ENCODE measurements at places on chromosomes 16 and 17.

- H3K4me3 ChIP-seq = no peak overlapping the region
- peaks cover 9% of the 10 kb centered on the region for H3K36me3 ChIP-seq
- H3K27me3 ChIP-seq = no peaks in the 10 kb centered on the region
Measured at GRCh38 chr17:2295575-2295974, 8.0 kb downstream of the SMG6 start.

DNA sequence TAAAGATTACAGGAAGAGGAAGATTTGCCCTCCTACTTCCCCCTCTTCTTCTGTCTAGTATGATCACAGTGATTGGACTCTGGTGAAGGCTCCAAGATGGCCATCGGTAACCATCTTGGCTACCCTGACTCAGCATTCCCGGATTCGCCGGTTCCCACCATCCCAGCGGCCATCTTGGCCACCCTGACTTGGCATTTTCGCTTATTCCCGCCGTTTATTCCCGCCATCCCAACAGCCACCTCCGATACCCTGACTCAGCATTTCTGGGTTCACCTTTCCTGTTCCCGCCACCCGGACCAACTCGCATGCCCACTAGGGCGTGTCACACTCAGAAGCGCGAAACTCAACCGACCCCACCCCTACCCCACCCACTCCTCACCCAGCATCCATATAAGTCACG is 95.4 kb upstream of the GRIN2A start:
- no peaks in the 10 kb centered on the region for H3K4me1 ChIP-seq
- no peaks in the 10 kb centered on the region for H3K36me3 ChIP-seq
- no peaks in the 10 kb centered on the region for H3K27me3 ChIP-seq
- H3K27ac ChIP-seq = no peak overlapping the region
- no peak overlapping the region for H3K4me3 ChIP-seq

DNA sequence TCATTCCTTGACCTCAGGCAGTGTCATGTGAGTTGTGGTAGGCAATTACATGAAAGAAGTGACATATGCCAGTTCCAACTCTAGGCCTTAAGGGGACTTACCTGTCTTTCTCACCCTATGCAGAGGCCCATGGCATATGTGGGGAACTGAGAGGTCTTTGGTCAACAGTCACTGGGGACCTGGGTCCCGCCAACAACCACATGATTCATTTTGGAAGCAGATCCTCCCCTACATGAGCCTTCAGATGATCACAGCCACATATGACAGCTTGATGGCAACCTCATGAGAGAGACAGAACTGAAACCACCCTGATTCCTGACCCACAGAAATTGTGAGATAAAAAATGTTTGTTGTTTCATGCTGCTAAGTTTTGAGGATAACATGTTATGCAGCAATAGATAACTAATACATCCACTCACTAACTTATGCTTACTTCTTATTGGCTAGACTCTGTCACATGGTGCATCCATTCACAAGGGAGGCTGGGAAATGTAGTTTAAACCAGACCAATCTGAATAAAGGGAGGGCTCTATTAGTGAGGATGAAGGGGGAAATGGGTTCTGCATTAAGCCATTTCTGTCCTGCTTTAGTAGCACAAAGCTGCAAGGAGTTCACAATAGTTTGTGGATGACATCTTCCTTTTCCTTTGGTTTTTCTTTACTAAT is 298.2 kb downstream of the HAPSTR1 start:
- H3K27me3 ChIP-seq = peaks cover 83% of the 10 kb centered on the region
- no peaks in the 10 kb centered on the region for H3K36me3 ChIP-seq
- H3K27ac ChIP-seq = no peak overlapping the region
- no peak for DNase-seq

DNA sequence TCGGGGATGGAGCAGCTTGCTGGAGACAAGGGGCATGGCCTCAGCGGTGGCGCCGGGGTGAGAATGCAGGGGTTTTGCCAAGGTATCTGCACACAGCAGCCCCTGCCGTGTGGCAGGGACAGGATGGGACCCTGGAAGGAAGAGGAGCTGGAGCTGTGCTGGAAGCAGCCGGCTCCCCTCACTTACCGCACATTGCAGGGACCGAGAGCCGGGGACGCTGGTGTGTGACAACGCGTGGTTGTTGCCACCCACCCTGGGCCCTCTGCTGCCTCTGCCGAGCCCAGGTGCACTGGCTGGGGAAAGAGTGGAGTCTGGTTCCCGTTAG is 3.0 kb downstream of the NUBP2 start:
- H3K4me1 ChIP-seq = peaks cover 11% of the 10 kb centered on the region
- H3K36me3 ChIP-seq = peaks cover 74% of the 10 kb centered on the region
- peak overlapping the region; percentile 12 for H3K4me3 ChIP-seq
- no peak for DNase-seq

DNA sequence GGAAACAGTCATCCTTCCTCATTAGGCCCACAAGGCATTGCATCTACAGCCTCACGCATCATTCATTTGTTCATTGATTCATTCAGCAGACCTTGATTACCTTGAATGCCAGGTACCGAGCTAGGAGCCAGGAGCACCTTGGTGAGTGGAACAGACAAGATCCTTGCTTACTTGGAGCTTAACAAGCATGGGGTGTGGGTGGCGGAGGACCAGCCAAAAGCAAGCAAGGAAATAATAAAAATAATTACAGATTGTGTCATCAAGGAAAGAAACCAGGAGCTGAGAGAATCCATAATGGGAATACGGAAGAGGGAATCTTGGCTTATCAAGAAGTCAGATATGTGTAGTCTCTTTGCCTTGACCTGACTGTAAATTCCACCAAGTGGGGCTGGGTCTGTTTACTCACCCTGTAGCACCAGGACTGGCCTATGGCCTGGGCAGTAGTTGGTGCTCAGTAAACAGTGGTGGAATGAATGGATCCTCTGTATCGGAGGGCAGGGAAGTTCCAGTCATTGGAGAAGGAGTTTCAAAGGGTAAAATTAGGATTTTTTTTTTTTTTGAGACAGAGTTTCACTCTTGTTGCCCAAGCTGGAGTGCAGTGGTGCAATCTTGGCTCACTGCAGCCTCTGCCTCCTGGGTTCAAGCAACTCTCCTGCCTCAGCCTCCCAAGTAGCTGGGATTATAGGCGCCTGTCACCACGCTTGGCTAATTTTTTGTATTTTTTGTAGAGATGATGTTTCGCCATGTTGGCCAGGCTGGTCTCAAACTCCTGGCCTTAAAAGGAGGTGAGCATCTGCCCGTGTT is 157.7 kb downstream of the MSI2 start:
- peaks cover 30% of the 10 kb centered on the region for H3K4me1 ChIP-seq
- peak overlapping the region; percentile 53 for H3K27ac ChIP-seq
- DNase-seq = peak; percentile 63
- H3K4me3 ChIP-seq = peak overlapping the region; percentile 20

- H3K4me1 ChIP-seq = no peaks in the 10 kb centered on the region
- H3K36me3 ChIP-seq = no peaks in the 10 kb centered on the region
- no peak for DNase-seq
Measured at GRCh38 chr17:33113991-33114370, 122.3 kb downstream of the SPACA3 start.

GRCh38 chr16:3020247-3020603 is at the start of gene TNFRSF12A:
Gene TNFRSF12A (plus strand): TSS chr16:3020368. CDS start chr16:3020398, 30 bp downstream.
- peak within 1 kb of the TSS; percentile 80 for H3K4me3 ChIP-seq
- peaks cover 67% of the 10 kb centered on the region for H3K36me3 ChIP-seq
- peak; percentile 90 for DNase-seq
- H3K27me3 ChIP-seq = no peaks in the 10 kb centered on the region
- H3K4me1 ChIP-seq = peaks cover 35% of the 10 kb centered on the region

- no peaks in the 10 kb centered on the region for H3K36me3 ChIP-seq
- no peak for DNase-seq
- no peak overlapping the region for H3K4me3 ChIP-seq
- peaks cover 8% of the 10 kb centered on the region for H3K4me1 ChIP-seq
Measured at GRCh38 chr17:28244446-28244845, 74.6 kb upstream of the TMEM97 start.

- H3K27ac ChIP-seq = no peak overlapping the region
- no peaks in the 10 kb centered on the region for H3K4me1 ChIP-seq
- peaks cover 95% of the 10 kb centered on the region for H3K27me3 ChIP-seq
- H3K4me3 ChIP-seq = no peak overlapping the region
Measured at GRCh38 chr17:34378664-34379101, 15.7 kb upstream of the CCL1 start.

GRCh38 chr16:82754716-82755513 is 128.1 kb downstream of the CDH13 start:
- H3K27ac ChIP-seq = no peak overlapping the region
- no peaks in the 10 kb centered on the region for H3K4me1 ChIP-seq
- no peak overlapping the region for H3K4me3 ChIP-seq
- no peaks in the 10 kb centered on the region for H3K36me3 ChIP-seq

- peaks cover 4% of the 10 kb centered on the region for H3K27me3 ChIP-seq
- H3K4me3 ChIP-seq = no peak overlapping the region
- H3K4me1 ChIP-seq = peaks cover 10% of the 10 kb centered on the region
- no peak overlapping the region for H3K27ac ChIP-seq
- DNase-seq = peak; percentile 67
Measured at GRCh38 chr17:50498021-50498874, 10.0 kb upstream of the MYCBPAP start.

GRCh38 chr16:61887903-61888302 is 148.3 kb downstream of the CDH8 start:
- no peak for DNase-seq
- no peaks in the 10 kb centered on the region for H3K4me1 ChIP-seq
- no peaks in the 10 kb centered on the region for H3K36me3 ChIP-seq
- H3K27ac ChIP-seq = no peak overlapping the region
